T-helper 9 cell (primary cell): ENCODE measurements at places on chromosomes 12 and 14.

DNA sequence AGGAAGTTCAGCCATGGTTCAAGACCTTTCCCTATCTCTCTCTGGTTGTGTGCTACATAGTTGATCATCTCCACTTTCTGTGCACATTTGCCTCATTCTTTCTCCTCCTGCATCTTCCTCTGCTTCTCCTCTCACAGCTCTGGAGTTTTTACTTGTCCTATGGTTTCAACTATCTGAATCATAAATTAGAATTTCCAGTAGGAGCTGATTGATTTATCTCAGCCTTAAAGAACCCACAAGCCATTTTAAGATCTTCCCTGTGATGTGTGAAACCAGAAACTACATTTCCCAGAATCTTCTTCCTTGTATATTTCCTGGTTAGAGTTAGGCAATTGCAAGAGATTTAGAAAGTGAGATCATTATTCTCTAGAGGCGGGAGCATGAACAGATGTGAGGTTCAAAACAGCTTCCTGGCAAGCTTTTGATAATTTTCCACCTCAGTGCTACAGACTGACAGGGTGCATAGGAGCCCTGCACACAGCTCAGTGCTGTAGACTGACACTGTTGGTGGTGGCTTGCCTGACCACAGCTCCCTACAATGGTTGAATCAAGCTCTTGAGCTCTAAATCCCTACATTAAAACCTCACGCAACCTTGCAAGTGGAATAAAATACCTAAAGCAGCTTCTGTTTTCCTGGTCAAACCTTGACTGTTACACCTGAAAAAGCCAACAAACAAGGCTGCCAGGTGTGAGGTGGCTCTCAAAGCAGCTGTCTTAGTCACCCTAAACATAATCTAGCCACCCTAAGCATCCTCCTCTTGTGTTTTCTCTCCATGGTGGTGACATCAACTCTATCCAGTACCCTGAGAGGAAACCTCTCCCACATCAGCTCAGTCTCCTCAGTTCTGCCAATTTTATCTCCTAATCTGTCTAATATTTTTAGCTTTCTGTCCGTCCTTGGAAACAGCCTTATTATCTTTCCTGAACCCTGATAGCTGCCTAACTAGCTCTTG is 21.5 kb upstream of the IFNG start:
- DNase-seq = no peak

GRCh38 chr12:4240161-4240783 is 33.3 kb upstream of the CCND2 start:
- DNase-seq = no peak

- peak; percentile 50 for DNase-seq
These were observed 2.4 kb downstream of the SINHCAF start for GRCh38 chr12:31323391-31324115.

- no peak for DNase-seq
These were observed 420.8 kb downstream of the CCDC91 start for GRCh38 chr12:28611115-28611435.

DNA sequence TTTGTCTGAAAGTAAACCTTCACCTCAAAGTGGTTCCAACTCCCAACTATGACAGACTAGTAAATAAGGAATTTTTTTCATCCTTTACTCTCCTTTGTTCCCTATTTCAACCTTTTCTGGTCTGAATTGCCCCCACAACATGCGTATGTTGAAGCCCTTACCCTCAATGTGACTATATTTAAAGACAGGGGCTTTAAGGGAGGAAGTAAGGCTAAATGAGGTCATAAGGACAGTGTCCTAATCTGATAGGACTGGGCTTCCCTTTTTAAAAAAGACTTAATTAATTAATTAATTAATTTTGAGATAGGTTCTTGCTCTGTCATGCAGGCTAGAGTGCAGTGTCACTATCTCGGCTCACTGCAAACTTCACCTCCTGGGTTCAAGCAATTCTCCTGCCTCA is 86.3 kb downstream of the VCPKMT start:
- DNase-seq = no peak

- DNase-seq = no peak
These were observed 25.5 kb upstream of the FBXO34 start for GRCh38 chr14:55245657-55246268.

DNA sequence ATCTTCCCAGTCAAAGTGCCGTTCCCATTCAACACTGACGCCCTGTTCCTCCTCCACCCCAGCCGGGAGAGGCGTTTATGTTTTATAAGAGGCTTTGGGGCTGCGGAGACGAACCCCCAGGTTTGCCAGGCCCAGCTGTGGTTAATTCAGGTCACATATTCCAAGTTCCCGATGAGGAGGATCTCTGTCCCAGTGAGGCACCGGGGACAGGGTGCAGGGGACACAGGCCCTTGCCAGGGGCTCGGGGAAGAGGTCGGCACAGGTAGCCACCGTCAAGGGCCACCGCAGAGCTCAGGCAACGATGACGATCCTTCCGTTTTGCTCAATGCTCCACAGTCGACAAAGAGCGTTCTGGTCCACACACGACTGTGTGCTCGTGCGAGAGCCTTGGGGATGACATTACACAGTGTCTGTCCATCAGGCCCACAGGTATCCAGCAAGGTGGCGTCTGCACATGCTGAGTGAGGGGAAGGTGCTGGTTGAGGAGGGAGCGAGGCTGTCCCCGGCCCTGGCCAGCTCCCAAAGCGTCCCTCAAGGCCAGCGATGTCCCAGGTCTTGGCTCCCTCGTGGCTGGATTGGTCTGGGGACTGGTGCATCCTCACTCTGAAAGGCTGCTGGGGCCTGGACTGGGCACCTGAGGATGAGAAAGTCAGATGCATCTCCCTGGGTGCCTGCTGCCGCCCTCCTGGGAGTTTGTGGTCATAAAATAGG is 189.2 kb upstream of the C14orf180 start:
- DNase-seq = no peak

GRCh38 chr14:100553471-100553870 is 33.7 kb downstream of the BEGAIN start:
- DNase-seq = no peak

GRCh38 chr12:78881685-78882084 is 17.1 kb downstream of the SYT1 start:
- DNase-seq = no peak

DNA sequence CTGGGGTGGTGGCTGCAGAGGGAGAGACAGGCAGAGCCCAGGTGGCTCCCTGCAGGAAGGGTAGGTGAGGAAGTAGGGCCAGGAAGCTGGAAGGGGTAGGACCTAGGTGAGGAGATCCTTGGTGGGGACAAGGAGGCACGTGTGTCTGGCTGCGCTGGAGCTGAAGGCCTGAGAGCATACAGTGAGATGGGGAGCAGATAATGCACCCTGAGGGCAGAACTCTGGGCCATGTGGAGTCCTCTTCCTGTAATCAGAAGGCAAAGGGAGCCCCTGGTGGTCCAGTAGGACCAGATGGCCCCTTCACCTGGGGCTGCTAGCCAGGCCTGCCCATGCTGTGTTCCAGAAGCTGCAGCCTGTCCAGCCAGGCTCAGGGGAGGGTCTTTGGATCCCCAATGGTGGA is 15.3 kb upstream of the KRT80 start:
- DNase-seq = no peak

DNA sequence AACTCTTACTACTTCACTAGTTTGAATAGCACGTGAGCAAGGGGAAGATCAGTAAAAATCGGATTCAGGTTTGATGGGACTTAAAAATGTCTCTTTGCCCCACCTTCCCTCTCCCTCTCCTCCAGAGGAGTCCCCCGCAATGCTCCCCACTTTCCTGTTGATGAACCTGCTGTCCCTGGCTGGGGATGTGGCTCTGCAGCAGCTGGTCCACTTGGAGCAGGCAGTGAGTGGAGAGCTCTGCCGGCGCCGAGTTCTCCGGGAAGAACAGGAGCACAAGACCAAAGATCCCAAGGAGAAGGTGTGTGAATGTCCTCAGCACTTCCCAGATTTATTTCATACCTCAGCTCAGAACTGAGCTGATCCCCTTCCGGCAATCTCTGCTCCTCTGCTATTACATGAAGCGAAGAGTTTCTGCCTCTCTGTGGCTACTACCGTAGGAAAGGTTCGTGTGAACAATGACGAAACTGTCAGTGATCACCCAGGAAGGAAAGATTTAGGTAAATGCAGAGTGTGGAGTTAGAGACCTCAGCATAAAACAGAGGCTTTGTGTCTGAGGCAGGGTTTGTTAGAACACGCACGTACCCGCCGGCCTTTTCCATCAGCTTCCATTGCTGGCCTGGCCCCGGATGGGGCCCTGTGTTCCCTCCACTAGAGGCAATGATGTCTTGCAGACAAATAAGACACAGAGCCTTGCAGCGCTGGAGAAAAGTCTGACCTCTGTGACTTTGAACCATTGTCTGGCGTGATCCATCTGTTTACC is 7.4 kb upstream of the GAPDH start:
- DNase-seq = no peak

DNA sequence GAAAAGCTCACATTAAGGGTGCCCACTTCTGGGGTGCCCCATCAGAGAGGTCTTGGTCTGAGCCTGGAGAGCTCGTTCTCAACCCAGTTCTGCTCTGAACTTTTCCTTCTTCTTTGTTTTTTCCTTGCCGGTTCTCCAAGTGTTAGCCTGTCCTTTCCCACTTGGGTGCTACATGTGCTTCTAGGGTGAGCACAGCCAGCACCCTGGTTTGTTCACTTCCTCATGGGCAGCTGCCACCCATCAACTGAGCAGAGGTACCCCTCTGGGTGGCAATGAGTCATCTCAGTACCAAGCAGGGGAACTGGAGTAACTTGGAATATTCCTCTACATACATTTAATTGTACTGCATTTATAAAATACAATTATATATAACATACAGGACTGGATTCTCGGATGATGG is 3.9 kb upstream of the SYNE3 start:
- DNase-seq = no peak

GRCh38 chr14:68951035-68951797 is 27.9 kb downstream of the ACTN1 start:
- no peak for DNase-seq
